Activated CD4-positive, alpha-beta T cell treated with anti-CD3 and anti-CD28 coated beads, Interleukin-10, Interleukin-2, amounts not matched to agents 100 ng/mL and 50 ng/mL, durations not matched to agents 16 hours and 8 hours (primary cell): ENCODE measurements at places on chromosomes 1 and 21.
A peak's percentile ranks its signal among the peaks of the same experiment; 100 is the strongest.

DNA sequence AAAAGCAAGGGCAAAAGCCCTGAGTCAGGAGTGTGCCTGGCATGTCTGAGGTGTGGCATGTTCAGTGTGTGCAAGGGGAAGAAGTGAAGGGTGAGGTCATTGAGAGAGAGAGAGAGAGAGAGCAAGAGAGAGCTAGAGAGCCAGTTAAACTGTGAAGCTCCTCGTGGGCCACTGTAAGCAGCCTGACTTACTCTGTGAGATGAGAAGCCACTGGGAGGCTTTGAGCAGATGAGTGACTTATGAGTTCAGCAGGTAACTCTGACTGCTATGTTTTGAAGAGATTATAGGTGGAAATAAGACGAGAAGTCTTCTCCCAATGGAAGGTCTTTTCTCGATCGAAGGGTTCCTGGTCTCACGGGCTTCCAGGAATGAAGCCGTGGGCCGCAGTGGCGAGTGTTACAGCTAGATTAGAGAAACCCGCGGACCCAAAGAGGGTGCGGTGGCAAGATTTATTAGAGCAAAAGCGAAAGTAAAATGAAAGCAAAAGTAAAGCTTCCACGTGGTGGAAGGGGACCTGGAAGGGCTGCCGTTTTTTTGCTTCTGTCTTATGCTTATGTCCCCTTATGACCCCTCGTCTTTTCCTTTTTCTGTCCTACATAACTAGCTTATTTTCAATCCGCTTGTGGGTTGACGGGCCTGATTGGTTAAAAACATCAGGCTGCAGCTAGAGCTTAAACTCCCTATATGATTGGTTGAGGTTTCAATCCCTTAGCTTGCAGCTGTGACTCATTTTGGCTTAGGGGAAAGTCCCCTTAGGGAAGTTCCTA lies 323.1 kb upstream of the FAM78B start:
- DNase-seq, result peak; percentile 88

DNA sequence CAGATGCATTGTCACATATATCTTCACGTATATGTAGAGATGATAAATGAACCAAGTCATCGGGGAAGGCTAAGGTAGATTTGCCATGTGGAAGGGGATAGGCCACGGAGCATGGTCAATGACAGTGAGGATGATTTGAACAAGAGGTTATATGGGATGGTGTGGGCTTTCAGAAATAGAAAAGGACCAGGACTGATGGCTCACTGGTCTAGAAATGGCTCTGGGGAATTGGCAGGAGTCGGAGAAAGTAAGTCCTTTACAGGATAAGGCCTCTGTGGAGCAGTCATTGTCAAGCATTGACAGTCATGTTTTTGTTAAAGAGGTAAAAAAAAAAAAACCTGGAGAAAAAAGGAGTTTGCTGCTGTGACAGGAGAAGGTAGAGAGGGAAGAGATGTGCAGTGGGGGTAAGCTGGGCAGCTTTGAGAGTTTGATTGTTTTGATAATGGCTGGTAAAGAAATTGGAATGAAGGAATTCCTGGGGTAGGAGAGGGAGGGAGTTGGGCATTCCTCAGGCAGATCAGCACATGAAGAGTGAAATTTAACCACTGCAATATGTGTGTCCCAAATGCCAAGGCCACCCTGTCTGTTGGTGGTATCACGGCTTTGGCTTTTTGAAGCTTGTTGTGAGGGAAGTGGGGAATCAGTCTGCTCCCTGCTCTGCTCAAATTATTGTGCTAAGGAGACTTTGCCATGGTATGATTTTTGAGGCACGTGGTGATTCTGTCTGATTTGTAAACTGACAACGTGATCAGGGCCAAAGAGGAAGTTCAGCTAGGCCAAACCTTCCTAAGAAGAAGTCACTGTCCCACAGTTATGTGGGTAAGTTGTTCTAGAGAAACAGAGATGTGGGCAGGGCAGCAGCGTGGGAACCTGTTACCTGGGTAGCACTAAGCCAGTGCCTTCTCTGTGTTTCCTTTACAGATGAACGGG lies 26.0 kb downstream of the MACF1 start:
- peak; percentile 17 for DNase-seq

GRCh38 chr21:27715131-27715530 lies 748.2 kb upstream of the ADAMTS5 start:
- no peak for DNase-seq

- no peak for DNase-seq
These were observed 317.7 kb upstream of the DAB1 start for GRCh38 chr1:57741521-57741920.

DNA sequence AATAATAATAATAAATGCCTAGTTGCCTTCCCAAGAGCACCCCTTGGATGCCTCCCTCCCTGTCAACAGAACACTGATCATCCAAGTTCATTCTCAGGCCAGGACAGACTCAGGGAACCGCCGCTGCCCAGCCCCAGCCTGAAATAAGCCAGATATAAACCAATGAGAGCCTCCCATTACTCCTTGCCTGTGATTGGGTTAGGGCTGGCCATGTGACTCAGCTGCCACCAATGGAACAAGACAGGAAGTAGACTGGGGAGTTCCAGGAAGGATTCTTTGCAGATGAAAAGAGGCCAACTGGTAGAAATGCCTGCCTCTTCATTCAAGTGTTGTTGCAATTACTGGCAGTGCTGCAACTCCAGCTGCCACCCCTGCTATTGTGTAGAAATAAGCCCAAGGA lies 146.4 kb upstream of the TIAM1 start:
- no peak for DNase-seq

DNA sequence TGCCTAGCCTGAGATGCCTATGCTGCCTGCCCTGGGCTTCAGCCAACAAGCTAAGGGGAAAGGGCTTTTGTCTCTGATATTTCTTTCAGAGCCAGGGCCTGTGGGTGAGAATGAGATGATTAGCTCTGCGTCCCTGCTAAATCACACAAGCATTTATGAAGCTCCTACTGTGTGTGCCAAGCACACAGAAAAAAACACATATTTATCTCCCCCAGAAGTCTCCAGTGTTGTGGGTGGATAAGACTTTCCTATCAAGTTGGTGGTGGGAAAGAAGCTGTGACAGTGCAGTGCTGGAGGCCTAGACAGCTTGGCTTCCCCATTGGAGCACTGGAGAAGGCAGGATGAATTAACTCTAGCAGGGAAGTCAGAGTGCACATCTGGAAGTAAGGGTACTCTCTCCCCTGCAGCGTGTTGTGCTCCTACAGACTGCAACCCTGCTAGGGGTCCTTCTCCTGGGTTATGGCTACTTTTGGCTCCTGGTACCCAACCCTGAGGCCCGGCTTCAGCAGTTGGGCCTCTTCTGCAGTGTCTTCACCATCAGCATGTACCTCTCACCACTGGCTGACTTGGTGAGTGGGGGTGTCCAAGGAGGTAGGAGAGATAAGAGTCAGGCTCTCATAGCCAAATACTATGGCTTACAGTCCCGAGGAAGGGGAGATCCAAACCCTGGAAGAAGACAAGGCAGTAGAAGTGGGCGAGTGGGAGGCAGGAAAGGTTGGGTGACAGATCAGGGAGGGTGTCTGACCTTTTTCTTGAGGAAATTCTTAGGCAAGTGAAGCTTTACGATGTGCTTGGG lies 1.7 kb downstream of the SLC50A1 start:
- no peak for DNase-seq

GRCh38 chr1:155646307-155646706 lies 36.3 kb downstream of the MSTO1 start:
- no peak for DNase-seq

DNA sequence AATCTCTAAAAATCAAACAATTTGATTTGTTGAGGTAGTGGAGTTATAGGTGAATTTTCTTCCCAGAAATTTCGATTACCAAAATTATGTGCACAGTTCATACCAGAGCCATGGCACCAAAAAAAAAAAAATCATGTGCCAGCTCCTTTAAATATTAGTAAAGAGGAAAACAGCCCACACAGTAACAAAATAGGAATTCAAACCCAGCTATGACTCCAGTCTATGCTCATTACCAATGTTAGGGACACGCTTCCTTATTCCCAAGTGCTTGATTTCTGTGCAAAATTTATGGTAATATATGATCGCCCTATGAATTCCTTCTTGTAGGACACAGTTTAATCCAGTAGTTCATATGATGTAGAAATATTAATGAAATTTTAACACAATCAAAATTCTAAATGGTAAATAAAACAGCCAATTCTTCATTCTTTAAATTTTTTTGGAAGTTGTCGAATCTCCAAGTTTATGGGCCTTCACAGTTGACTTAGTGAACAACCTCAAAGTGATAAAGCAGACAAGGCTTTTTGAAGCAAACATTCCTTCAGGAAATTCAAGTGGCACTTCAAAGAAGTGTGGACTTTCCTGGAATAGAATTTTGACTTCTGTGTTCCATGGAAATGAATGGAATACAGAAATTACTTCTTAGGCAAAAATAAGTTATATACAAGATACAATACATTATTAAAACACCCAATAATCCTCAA lies 1.9 kb downstream of the TOR1AIP2 start:
- DNase-seq, result no peak

- DNase-seq, result no peak
These were observed 626.2 kb upstream of the TMPRSS15 start for GRCh38 chr21:19029816-19030215.

- DNase-seq, result peak; percentile 65
These were observed 24.7 kb downstream of the HMGCS2 start for GRCh38 chr1:119743776-119744597.

- DNase-seq, result peak; percentile 73
These were observed 477.6 kb downstream of the NPHP4 start for GRCh38 chr1:5514527-5515183.
